ENCODE measurements at places on chromosomes 16 and 17.
A peak's percentile ranks its signal among the peaks of the same experiment; 100 is the strongest.

GRCh38 chr17:29880031-29880430 is 50.0 kb downstream of the SSH2 start:
- no peaks in the 10 kb centered on the region for H3K27me3 ChIP-seq
- no peak for DNase-seq
- no peak overlapping the region for H3K4me3 ChIP-seq
- H3K4me1 ChIP-seq: peaks cover 17% of the 10 kb centered on the region
- H3K36me3 ChIP-seq: no peaks in the 10 kb centered on the region

DNA sequence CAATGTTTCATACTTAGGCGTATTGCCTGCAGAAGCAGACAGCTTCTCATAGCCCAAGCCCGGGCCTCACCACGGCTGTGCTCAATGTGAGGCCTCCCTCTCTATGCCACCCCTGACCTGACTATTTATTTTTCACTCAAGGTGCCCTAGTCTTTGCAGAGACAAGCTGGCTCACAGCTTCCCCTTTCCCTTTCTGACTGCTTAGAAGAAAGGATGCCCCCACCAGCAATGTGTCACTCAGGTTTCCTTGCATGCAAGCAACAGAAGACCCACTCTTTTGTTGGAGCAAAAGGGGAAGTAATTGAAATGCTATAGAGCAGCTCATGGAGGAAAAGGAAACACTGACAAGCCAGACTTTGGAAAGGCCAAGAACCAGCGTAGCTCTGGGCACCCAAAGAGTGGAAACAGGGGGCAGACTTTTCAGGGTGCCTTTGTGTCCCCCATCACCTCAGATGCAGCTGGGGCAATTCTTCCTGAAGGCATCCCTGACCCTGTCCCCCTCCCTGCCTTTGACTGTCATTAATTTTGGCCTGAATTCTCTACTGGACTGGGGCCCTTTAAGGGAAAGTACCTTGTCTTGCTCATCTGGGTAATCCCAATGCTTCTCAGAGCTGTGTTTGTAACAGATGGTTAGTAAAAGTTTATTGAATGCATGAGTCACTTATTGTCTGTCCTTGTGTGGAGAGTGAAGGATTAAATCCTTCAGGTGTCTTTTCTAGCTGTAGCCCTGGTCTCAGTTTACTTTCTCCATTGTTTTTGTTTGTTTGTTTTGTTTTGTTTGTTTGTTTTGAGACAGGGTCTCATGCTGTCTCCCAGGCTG is 17.8 kb downstream of the RGS9 start:
- no peak overlapping the region for H3K4me3 ChIP-seq
- DNase-seq: peak; percentile 87
- H3K4me1 ChIP-seq: no peaks in the 10 kb centered on the region
- no peak overlapping the region for H3K27ac ChIP-seq

GRCh38 chr16:56835320-56835719 is 29.7 kb upstream of the SLC12A3 start:
- peaks cover 87% of the 10 kb centered on the region for H3K36me3 ChIP-seq
- no peak overlapping the region for H3K4me3 ChIP-seq
- no peaks in the 10 kb centered on the region for H3K27me3 ChIP-seq
- peak overlapping the region; percentile 26 for H3K27ac ChIP-seq
- no peaks in the 10 kb centered on the region for H3K4me1 ChIP-seq

DNA sequence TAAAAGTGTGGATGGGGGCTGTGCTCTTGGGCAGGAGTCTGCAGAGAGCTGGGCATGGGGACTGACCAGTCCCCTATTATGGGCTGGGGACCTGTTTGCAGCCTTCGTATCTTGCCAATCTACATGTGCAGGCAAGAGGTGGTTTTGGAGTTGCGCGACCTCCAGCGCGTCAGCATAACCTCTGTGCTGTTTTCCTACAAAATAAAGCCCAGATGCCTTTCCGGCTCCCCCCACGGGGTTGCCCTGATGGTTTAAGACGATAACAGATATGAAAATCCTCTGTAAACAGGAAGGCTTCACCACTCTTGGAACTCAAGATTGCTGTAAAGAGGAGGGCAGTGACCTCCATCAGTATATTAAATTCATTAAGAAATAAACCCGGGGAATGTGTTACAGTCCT is 16.5 kb upstream of the SPPL2C start:
- DNase-seq: no peak
- H3K36me3 ChIP-seq: no peaks in the 10 kb centered on the region
- H3K27me3 ChIP-seq: peaks cover 3% of the 10 kb centered on the region
- no peaks in the 10 kb centered on the region for H3K4me1 ChIP-seq
- no peak overlapping the region for H3K4me3 ChIP-seq

- H3K27ac ChIP-seq: peak overlapping the region; percentile 61
- H3K4me3 ChIP-seq: peak overlapping the region; percentile 21
- H3K27me3 ChIP-seq: no peaks in the 10 kb centered on the region
- peak; percentile 70 for DNase-seq
- peaks cover 26% of the 10 kb centered on the region for H3K4me1 ChIP-seq
Measured at GRCh38 chr17:60577147-60577915, 22.7 kb upstream of the PPM1D start.

- no peak for DNase-seq
- H3K36me3 ChIP-seq: no peaks in the 10 kb centered on the region
- H3K27ac ChIP-seq: no peak overlapping the region
- no peaks in the 10 kb centered on the region for H3K27me3 ChIP-seq
Measured at GRCh38 chr17:54524501-54524900, 376.2 kb upstream of the TOM1L1 start.

DNA sequence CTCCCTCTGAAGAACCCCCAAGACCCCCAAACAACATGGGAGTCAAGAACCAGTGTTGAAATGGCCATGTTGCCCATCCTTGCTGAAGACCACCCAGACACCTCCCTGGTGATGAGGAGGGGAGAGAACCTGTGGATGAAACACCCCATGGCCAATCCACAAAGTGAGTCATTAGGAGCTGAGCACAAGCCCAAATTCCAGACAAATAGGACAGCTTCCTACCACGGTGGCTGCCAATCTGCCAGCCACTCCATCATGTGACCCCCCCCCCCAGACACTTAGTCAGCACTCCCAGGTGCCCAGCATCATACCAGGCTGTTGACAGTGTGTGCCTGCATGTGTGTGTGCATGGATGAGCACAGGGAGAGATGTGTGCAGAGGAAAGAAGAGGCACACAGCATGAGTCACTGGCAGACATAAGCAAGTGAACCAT is 26.4 kb upstream of the RPL38 start:
- H3K27ac ChIP-seq: no peak overlapping the region
- DNase-seq: no peak

- H3K27ac ChIP-seq: no peak overlapping the region
- DNase-seq: no peak
- peaks cover 87% of the 10 kb centered on the region for H3K36me3 ChIP-seq
Measured at GRCh38 chr17:67974598-67975066, 21.6 kb downstream of the C17orf58 start.

- H3K27ac ChIP-seq: peak overlapping the region; percentile 14
- H3K4me3 ChIP-seq: peak overlapping the region; percentile 59
- DNase-seq: no peak
- peaks cover 67% of the 10 kb centered on the region for H3K4me1 ChIP-seq
- peaks cover 2% of the 10 kb centered on the region for H3K36me3 ChIP-seq
- H3K27me3 ChIP-seq: no peaks in the 10 kb centered on the region
Measured at GRCh38 chr16:2008631-2009163, 924 bp downstream of the ZNF598 start.

GRCh38 chr17:77999413-78000173 is 41.1 kb downstream of the TNRC6C start:
- DNase-seq: no peak
- no peaks in the 10 kb centered on the region for H3K36me3 ChIP-seq
- H3K4me3 ChIP-seq: no peak overlapping the region
- H3K27ac ChIP-seq: no peak overlapping the region
- no peaks in the 10 kb centered on the region for H3K27me3 ChIP-seq
- H3K4me1 ChIP-seq: no peaks in the 10 kb centered on the region

DNA sequence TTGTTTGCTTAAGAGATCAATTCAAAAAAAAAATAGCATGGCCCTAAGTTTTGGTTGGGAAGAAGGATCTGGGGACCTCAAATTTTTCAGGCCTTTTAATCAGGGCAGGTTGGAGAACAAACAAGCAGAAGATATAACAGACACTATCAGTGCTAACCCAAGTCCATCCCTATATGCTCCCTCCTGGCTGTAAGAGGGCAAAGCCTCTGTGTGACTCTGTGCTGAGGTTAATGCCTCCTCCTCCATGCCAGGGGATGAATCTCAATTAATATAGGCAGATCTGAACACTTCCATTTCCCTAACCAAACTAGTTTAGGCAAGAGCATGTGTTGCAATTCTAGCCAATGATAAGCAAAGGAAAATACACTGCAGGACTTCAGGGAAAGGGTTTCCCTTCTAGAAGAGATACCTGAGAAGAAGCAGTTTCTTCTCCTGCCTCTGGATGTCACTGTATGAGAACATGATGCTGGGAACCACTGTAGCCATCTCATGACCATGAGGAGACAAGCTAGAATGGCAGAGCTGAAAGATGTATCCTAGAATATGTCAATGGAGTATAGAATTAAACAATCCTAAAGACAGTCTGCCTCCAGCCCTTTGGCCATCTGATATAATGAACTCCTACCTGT is 76.0 kb downstream of the CHD9NB start:
- no peak overlapping the region for H3K27ac ChIP-seq
- H3K4me1 ChIP-seq: no peaks in the 10 kb centered on the region
- DNase-seq: no peak
- no peaks in the 10 kb centered on the region for H3K27me3 ChIP-seq
- H3K36me3 ChIP-seq: no peaks in the 10 kb centered on the region

DNA sequence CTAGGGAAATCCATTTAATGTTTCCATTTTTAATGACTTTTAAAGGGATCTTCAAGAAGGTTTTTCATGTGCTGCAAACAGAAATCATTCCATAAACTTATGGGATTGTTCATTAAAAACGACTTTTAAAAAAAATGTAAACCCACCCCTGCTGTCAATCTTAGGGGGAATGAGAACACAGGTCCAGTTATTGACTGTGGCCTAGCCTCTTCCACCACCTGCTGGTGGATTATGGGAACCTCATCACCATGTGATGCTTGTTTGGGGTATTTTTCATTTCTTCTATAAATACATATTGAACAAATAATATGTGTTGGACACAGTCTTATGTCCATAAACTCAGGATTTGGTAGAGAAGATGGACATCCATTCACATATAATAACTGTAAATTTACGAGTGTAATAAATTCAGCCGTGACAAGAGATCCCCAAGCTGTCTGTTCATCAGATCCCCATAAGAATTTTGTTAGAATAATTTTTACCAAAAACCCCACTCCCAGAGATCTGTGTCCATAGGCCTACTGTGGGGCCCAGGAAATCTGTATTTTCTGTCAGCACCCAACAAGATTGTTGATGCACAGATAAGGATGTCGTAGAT is 42.0 kb upstream of the TMC5 start:
- no peak overlapping the region for H3K4me3 ChIP-seq
- no peaks in the 10 kb centered on the region for H3K4me1 ChIP-seq
- H3K36me3 ChIP-seq: no peaks in the 10 kb centered on the region
- no peak overlapping the region for H3K27ac ChIP-seq

DNA sequence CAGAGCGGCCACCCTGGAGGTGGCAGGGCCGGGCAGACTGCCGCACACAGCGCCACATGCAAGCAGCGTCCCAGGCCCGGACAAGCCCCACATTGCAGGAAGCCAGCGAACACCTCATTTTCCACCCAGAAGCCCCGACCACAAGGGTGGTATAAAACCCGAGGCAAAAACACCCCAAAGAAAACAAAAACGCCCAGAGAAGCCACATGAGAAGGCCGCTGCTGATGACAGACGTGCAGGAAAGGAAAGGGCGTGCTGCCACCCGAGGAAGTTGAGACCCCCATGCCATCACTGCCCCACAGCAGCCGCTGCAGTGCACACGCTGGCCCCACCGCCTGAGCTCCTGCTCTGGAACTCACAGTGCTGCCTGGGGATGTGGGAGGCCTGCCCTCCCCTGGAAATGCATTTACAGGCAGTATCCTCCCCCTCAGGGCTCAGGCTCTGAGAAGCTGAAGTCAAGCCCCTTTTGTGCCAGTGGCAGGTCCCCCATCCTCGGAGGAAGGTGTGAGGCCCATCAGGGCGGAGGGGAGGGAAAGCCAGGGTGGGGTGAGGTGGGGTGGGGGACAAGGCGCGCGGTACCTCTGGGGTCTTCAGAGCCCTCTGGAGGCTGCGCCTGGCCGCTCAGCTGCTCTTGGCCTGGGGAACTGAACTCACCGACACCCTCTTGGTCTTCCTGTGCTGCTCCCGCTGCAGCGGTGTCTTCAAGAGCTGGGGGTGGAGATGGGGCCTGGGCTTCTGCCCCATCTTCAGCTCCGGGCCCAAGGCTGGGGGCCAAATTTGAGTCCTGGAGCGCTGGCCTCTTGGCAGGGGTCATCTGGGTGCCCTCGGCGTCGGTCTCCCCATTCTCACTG is 62.0 kb downstream of the IL21R start:
- DNase-seq: no peak
- no peaks in the 10 kb centered on the region for H3K27me3 ChIP-seq
- H3K36me3 ChIP-seq: peaks cover 89% of the 10 kb centered on the region
- no peak overlapping the region for H3K4me3 ChIP-seq

DNA sequence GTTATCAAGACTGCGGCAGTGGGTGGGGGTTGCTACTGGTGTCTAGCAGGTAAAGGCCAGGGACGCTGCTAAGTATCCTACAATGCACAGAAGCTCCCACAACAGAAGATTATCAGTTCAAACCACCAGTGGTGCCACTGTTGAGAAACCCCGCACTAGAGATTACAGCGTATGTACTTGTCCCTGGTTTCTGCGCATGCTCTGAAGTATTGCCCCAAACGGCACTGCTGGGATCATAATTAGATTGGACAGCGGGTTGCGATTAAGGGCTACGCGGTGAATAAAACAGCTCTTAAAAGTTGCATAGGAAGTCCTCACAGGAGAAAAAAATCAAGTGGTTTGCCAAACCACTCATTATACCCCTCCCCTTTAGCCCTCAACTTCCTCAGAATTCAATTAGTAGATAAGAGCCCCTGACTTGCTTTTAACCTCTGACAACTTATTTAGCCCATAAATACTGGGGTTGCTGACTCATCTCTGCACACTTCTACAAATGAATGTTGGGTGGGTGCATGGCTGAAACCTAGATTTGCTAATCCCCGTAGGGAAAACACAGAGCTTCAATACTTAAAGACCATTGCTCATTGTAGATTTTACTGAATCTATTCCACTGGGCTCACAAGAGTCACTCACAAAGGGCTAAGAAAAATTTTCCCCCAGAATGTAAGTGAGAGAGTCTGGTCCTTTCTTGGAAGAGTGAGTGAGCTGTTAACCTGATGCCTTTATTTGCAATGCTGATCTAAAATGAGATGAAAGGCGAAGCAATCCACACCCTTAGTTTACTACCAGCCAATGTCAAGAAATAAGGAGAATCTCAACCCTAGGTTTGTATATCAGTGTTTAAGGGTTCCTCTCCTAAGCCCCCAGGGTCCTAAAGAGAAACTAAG is 91.8 kb downstream of the RGS9 start:
- peak; percentile 7 for DNase-seq
- peaks cover 8% of the 10 kb centered on the region for H3K27me3 ChIP-seq
- H3K36me3 ChIP-seq: no peaks in the 10 kb centered on the region
- H3K4me3 ChIP-seq: no peak overlapping the region

DNA sequence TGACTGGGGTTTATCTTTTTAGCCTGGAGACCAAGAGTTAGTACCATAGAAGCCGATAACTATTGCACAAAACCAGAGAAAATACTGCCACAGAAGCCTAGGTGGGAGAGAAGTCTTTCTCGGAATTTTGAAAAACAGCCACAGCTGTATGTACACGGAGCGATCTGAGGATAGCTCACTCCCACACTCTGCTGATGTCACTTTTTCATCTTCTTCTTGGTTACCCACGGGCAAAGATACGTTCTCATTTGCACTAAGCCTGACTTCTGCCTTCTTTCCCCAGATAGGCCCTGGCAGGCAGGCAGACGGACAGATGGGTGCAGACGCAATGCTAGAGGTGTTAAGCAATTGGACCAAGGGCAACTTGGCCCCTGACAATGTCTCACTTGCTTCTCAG is 9.1 kb upstream of the CBX4 start:
- no peak overlapping the region for H3K4me3 ChIP-seq
- no peaks in the 10 kb centered on the region for H3K36me3 ChIP-seq
- peaks cover 22% of the 10 kb centered on the region for H3K27me3 ChIP-seq
- no peak for DNase-seq
- H3K4me1 ChIP-seq: peaks cover 41% of the 10 kb centered on the region
- H3K27ac ChIP-seq: no peak overlapping the region
